NCI-H1092 (cell line): ENCODE measurements at places on chromosomes 6 and 20.

DNA sequence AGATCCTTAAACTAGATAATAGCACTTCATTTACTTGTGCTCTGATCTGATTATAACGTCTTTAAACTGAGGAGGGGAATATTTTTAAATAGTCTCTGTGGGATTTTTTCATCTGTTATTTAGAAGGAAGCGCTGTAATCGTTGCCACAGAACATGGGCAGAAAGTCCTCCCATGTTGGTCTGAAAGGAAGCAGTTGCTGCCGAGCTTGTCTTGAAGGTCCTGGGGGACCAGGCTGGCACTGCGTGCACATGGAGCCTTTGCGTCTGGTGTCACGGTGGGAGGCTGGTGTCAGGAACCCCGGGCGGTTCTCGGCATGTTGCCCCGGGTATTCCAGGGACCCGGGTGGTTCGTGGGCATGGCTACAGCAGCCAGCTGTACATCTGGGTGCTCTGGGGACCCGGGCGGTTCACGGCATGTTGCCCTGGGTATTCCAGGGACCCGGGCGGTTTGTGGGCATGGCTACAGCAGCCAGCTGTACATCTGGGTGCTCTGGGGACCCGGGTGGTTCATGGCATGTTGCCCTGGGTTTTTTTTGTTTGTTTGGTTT is 11.5 kb downstream of the TPD52L2 start:
- no peak for DNase-seq

GRCh38 chr6:17621003-17621402 is 20.9 kb downstream of the FAM8A1 start:
- DNase-seq: no peak

- no peak for DNase-seq
Observed at GRCh38 chr20:47315339-47316056, 41.0 kb downstream of the ZMYND8 start.

GRCh38 chr6:79946272-79947190 is 822 bp downstream of the ELOVL4 start:
- peak; percentile 11 for DNase-seq

GRCh38 chr20:62984666-62985443 is 21.9 kb downstream of the BHLHE23 start:
- no peak for DNase-seq

GRCh38 chr20:37627060-37627766 is 66.6 kb upstream of the CTNNBL1 start:
- no peak for DNase-seq

- DNase-seq: no peak
Observed at GRCh38 chr6:2792330-2793110, 27.3 kb downstream of the WRNIP1 start.

DNA sequence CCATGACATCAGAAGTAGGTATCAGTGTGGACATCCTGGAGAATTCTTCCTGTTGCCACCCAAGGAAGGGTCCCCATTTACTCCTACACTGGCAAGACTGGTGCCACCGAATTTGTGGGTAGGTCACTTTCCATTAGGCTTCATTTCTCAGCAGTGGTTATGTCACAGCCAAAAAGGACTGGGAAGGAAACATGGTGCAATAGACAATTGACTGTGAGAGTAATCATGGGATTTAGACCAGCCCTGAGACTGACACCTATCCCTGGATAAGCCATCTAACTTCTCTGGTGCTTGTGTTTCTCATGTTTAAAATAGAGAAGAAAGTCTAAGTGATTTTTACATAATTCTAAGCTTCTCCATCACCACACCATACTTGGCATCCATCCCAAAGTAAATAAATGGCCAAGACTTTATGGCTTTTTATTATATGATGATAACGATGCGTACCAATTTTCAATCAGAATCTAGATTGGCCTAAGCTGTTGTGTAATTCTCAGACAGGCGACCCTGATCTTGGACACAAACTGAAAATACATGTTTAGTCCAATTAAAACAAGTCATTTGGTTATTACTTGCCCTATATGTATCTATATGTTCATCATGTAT is 10.2 kb downstream of the SMPDL3A start:
- no peak for DNase-seq

GRCh38 chr6:51926125-51926524 is 161.3 kb downstream of the PKHD1 start:
- no peak for DNase-seq

- no peak for DNase-seq
Observed at GRCh38 chr20:34954904-34955230, 739 bp downstream of the GSS start.

GRCh38 chr6:109477725-109478124 is 5.3 kb downstream of the ZBTB24 start:
- no peak for DNase-seq

DNA sequence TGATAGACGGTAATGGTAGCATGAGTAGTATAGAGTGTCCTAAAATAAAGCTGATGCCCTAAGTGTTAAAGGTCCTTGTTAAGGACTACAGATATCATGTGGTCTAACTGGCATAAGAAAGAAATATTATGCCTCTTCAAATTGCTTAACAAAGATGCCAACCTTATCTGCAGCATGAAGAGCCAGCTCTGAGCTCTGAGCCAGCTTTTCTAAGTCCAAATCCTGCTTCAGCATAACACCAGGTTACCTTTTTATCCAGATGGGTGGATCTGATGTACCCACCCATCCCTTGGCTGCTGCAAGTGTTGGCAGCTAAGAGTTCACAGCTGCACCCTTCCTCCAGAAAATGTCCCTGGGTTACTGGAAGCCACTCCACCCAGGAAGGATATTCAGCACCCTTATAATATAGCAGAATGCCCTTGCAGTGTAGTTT is 83.8 kb downstream of the TENT5A start:
- no peak for DNase-seq

DNA sequence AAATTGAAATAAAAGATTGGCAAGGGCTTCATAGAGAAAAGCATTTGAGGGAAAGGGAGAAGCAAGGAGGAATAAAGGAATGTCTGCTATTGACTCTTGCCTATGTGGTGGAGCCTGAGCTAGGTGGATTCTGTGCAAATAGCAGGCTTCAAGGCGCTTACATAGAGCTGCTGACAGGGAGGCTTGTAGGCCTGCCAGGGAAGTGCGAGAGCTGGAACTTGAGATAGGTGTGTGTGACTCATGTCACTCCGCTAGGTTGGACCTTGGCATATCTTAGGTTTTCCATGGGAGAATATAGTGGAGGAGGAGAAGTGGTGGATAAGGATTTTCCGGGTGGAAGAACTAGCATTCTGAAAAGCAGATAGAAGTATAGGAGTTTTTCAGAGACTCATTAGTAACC is 14.0 kb downstream of the SNRNP48 start:
- no peak for DNase-seq

- no peak for DNase-seq
Observed at GRCh38 chr6:149185799-149186357, 131.6 kb upstream of the TAB2 start.

DNA sequence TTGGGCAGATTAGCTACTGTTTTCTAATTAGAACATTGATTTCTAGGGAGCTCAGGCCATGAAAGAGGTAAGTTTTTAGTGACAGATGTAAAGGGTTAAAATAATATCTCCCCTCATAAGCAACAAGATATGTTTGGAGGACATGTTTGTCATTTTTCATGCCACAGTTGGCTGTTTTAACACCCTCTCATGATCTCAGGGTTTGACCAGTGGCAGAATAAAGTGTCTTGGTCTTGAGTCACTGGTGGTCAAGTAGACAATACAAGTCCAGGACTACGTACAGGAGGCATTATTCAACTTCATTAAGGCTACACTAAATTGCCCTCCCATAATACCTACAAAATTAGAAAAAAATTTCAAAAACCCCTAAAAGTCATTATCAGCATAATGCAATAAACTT is 92.6 kb downstream of the F13A1 start:
- no peak for DNase-seq

DNA sequence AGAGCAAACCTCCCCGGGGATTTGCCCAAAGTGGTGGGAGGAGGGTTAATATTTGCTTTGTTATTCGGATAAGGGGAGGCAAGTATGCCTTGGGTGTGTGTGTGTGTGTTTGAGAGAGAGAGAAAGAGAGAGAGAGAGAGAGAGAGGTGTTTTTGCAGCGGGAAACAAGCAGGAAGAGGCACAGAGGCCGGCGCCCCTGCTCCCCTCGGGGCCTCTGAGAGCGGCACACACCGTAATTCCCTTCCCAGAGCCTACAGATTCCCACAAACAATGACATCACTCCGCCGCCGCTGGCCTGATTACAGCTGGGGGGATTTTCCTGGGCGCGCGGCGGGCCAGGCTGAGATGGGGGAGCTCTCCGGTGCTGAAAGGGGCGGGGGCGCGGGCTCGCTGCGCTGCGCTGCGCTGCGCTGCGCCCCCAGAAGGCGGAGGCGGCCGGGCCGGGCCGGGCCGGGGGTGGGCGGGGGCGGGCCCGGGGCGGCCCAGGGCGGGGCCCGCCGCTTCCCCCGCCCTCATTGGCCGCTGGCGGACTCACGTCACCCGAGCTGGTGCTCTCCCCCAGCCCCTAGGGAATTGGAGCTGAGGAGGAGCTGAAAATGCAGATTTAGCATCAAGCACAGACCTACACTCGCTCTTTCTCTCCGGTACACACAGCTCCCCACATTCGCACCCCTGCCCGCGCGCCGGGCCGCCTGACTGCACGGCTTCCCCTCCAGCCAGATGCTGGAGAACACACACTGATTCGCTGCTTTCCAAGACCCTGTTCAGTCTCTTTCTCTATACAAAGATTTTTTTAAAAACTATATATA is at the start of gene PCSK2:
PCSK2 (plus strand) TSS at position 631 of the 809 bp plus-strand sequence. CDS start 266 bp downstream, outside the sequence.
- DNase-seq: peak; percentile 97

- DNase-seq: no peak
Observed at GRCh38 chr6:72382602-72383529, 239.0 kb upstream of the KCNQ5 start.

DNA sequence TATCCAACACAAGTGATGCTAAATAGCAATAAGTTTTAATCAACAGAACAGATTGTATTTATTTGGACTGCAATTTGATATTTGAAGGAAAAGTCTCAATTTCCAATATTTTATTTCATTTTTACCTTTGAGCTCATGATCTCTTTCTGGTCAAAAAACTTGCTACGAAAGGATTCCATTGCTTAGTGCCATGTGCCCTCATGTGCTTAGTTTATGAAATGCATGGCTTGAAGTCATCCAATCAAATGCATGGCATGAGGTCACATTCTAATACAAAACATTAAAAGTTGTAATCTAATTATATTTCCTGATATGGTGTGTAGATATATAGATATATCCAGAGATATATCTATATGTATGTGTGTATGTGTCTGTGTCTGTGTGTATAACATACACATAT is 321.2 kb upstream of the ADGRB3 start:
- no peak for DNase-seq

- no peak for DNase-seq
Observed at GRCh38 chr6:157323966-157324300, 614 bp upstream of the TMEM242 start.

DNA sequence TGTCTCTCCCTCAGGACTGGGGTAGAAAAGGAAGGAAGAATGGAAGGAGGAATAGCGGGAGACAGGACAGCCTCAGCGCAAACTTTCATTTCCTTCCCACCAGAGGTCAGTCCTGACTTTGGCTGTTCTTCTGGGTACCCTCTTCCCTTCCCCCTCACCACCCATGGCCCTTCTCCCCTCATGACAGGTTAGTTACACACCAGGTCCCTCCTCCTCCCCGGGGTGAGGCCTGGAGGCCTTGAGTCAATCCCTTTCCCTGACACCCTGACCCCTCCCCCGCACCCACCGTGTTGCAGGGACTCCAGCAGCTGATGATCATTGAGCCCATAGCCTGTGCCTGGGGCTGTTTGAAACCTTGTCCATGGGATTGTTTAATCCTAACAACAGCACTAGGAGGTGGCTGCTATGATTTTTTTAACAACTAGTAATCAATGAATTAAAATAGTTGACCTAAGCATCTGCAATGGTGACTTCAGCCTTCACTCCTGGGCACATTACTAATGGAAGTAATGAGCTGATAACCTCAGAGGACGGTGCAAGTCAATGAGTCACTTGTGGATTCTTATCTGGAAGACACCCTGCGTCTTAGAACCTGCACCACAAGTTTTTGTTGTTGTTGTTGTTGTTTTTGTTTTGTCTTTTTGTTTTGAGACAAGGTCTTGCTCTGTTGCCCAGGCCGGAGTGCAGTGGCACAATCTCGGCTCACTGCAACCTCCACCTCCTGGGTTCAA is 46.6 kb upstream of the CCDC167 start:
- DNase-seq: no peak

DNA sequence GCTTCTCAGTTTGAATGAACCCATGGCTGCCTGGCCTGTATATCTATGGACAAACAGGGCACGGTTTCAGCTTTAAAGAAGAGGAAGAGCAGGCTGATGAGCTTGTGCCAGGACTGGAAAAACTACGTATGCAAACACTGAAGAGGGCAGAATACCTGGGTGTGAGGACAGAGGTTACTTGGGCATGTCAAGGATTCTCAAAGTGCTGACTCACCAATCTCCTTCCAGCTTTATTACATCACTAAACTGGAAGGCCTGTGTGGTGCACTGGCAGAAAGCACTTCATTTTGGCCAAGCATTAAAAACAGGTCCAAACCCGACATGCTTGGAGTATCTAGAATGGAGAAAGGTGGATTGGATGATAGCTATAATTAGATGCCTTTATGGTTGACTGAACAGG is 95.2 kb downstream of the GMPR start:
- no peak for DNase-seq

GRCh38 chr6:16811277-16811979 is 50.2 kb upstream of the ATXN1 start:
- DNase-seq: no peak

GRCh38 chr6:22411376-22412105 is 114.7 kb upstream of the PRL start:
- no peak for DNase-seq

GRCh38 chr6:35833536-35833935 is 28.4 kb downstream of the LHFPL5 start:
- DNase-seq: no peak

DNA sequence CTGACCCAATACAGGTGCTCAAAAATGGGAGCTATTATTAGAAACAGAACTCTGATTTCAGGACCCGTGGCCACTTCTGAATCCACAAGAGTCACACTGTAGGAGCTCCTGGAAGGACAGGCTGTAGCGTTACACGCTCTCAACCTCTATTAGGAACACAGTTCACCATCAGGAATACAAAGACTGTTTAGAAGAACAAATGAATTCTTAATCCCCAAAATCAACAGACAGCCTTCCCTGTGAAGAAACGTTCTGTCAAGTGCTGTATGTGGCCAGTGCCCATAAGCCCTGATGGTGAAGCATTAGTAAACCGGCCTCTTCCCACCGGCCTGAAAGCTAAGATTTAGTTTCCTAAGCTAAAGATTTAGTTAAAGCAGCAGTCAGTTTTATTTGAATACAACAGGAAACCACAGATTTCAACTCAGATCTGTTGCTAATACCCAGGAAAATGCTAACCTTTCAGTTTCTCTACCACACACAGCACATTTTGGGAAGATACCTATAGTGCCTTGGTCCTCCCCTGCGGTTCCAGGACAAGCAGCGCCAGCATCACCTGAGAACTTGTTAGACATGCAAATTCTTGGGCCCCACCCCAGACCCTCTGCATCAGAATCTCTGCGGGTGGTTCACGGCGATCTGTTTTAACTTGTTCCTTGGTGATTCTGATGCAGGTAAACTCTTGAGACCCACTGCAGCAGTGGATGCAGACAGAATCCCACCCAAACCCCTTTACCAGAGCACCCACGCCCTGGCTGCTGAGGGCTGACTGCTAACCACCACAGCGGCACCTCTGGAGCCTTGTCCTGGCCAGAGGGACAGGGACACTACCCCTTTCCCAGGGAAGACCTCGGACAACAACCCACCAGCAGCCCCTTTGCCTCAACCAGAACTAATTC is 33.4 kb downstream of the MTRES1 start:
- no peak for DNase-seq
